Urinary bladder (tissue), 4 donors: ENCODE measurements at places on chromosomes 6 and 20.
A peak's percentile ranks its signal among the peaks of the same experiment; 100 is the strongest.

- no peak for DNase-seq
Measured at GRCh38 chr6:140319209-140319608, 944.8 kb upstream of the CITED2 start.

DNA sequence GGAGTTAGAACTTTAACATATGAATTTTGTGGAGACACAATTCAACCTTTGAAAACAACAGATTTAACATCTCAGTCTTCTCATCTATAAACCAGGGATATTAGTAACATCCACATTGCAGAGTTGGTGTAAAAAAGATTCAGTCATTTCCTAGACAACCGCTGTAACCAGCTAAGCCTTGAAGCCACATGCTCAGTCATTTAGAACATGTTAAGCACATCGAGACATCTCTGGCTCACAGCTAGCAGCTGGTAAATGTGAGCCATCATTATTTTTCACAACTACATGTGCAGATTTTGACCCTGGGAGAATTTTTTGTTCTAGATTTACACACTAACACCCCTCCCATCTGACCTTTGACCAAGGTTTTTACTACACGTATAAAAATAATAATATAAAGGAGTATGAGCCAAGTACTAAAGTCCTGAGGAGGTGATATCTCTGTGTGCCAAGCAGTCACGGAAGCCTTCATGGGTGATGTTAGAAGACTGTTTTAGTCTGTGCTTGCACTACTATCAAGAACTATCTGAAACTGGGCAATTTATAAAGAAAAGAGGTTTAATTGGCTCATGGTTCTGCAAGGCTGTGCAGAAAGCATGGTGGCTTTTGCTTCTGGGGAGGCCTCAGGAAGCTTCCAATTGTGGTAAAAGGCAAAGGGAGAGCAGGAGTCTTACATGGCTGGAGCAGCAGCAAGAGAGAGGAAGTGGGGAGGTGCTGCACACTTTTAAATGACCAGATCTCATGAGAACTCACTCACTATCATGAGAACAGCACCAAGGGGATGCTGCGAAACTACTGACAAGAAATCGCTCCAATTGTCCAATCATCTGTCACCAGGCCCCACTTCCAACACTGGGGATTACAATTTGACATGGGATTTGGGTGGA lies 48.7 kb upstream of the IL20RA start:
- DNase-seq, result no peak

DNA sequence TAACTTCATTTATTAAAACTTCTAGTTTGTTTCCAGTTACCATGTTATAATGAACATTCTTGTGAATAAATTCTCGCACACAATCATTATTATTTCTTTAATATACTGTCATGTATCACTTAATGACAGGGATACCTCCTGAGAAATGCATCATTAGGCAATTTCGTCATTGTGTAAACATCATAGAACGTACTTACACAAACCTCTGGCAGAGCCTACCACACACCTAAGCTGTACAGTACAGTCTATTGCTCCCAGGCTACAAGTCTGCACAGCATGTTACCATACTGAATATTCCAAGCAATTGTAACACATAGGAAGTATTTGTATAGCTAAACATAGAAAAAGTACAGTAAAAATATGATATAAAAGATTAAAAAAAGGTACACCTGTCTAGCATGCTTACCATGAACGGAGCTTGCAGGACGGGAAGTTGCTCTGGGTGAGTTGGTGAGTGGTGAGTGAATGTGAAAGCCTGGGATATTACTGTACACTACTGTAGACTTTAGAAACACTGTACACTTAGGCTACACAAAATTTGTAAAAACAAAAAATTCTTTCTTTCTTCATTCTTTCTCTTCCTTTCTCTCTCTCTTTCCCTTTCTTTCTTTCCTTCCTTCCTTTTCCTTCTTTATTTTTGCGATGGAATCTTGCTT lies 268.2 kb upstream of the SOX4 start:
- DNase-seq, result no peak

GRCh38 chr6:116229287-116229913 lies 24.5 kb downstream of the TSPYL4 start:
- peak; percentile 82 for DNase-seq

DNA sequence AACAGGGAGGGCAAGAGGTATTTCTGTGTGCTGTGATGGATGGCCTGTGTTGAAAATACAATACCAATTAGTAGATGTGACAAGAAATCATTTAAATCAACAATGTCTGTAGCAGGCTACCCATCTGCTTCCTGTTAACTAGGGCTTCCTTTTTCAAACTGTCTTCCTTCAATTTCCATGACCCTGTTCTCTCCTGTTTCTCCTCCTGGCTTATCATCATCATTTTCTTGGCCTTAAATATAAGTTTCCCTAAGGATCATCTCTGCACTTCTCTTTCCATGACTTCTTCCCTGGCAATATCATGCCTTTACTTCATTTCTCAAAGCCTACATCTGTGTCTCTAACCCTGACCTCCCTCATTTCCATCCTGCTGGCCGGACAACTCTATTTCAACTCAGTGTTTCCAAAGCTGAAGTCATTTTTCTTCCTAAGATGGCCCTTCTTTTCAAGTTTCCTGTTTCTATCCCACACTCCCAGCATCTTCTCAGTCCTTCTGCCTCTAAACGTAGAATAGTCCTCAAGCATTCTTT lies 18.2 kb downstream of the ZC2HC1B start:
- no peak for DNase-seq

DNA sequence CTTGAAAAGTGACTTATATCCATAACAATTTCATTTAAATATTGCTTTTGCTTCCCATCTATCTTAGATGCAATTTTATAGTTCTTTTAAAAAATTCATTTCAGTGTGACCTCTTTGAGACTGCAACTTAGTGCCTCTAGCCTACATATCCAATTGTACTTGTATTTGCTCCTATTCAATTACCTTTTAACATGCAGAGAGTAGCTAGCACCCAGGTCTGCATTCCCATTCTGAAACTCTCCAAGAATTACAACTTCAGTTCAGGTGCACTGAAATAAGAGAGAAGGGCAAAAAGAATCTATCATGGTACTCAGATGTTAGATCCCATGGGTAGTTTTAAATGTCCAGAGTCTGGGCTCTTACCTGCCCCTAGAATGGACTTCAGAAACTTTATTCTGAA lies 765.4 kb upstream of the SLC35B3 start:
- DNase-seq, result no peak

- no peak for DNase-seq
Measured at GRCh38 chr6:131982740-131983259, 31.6 kb upstream of the CCN2 start.

GRCh38 chr6:42026540-42026939 lies 23.8 kb upstream of the TAF8 start:
- no peak for DNase-seq

- DNase-seq, result no peak
Measured at GRCh38 chr6:30890646-30891449, 6.5 kb downstream of the DDR1 start.

DNA sequence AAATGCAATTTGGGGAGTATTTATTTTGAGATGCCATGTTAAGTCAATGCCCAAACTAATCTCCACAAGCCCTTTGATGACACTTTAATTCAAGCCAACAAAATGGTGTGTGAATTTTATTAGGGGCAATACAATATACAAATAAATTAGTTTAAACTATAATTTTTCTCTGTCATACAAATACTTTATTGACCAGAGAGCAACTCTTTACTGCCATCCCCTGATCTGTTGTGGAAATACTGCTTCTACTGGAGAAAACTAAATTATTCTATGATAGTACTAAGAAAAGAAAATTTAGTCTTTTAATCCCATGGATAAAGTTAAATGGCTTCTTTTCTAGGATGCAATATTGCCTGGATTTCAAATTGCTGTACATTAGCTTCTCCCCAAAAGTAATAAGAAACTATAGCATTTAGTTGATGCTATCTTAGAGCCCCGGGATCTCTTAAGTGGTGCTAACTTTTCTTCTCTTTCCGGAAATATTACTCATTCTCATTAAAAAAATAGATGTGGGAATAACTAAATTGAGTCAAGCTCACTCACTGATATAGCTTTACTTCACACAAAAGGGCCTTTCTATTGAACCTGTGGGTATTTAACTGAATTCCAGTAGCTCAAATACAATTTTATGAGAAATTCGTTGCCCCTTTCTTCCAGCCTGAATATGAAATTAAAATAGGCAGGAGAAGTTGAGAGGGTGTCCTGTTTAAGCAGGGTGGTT lies 49.2 kb downstream of the SMPDL3A start:
- no peak for DNase-seq

GRCh38 chr6:47275640-47276039 lies 34.1 kb downstream of the TNFRSF21 start:
- no peak for DNase-seq

GRCh38 chr6:97405818-97406409 lies 122.9 kb upstream of the MMS22L start:
- DNase-seq, result no peak

DNA sequence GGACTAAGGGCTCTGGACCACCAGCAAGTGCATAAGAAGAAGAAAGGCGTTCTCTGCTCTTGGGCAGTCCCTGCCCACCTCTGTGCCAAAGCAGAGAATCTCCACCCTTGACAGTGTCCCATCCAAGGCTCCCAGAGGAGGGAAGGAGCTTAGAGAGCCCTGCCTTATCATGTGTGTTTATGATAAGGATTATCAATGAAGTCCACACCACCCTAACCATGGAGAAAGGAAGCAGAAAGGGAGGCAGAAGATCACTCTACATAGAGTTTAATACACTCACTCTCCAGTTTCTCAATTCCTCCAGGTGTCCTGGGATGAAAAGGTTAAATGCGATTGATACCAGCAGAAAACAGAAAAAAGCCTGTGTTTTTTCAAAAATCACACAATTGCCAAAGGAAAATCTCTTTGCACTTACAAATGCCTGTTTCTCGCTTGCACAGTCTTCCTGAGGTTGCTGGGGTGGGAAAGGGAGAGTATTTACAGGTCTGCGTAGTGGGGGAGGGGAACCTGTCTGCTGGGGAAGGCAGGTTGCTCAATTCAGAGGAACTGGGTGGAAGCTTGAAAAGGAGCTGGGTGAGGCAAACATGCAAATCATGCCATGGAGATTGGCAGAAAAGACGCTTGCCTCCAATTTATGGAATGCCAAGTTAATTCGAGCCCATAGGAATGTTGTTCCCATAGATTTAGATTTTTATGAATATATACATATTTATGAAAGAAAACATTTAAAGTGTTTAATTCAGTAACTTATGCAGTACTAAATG lies 104.0 kb downstream of the EYA2 start:
- DNase-seq, result no peak

DNA sequence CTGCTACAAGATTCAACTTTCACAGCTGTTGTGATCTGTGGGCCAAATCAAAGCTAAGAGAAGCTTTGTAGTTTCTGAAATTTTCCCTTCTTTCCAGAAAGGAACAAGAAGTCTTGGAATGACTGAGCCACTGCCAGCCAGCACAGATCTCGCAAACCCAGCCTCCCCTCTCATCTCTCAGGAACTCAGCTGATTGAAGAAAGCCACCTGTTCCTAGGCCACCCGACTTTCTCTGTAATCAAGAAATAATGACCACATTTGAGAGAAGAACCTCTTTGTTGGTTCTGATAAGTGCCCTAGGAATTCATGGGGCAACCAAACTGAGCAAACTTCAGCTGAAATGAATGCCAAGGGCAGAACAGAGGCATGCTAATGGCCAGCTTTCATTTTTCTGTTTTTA lies 61.7 kb downstream of the HDGFL1 start:
- DNase-seq, result no peak

GRCh38 chr6:130377371-130377770 lies 11.6 kb downstream of the TMEM200A start:
- DNase-seq, result no peak

GRCh38 chr6:44010411-44011349 lies 116.6 kb downstream of the MRPL14 start:
- no peak for DNase-seq

- no peak for DNase-seq
Measured at GRCh38 chr6:3813150-3813780, 35.9 kb upstream of the FAM50B start.

DNA sequence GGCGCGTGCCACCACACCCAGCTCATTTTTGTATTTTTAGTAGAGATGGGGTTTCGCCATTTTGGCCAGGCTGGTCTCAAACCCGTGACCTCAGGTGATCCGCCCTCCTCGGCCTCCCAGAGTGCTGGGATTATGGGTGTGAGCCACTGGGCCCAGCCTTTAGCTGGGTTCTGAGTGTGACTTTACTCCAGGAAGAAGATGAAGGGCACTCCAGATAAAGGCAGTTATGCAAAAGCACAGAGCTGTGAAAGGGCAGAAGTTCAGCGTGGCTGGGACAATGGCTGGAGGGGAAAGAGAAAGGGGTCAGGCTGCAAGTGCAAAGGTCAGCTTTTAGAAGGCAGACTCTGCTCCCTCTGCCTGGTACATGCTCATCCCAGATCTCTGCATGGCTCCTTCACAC lies 39.7 kb downstream of the MAP3K5 start:
- no peak for DNase-seq

DNA sequence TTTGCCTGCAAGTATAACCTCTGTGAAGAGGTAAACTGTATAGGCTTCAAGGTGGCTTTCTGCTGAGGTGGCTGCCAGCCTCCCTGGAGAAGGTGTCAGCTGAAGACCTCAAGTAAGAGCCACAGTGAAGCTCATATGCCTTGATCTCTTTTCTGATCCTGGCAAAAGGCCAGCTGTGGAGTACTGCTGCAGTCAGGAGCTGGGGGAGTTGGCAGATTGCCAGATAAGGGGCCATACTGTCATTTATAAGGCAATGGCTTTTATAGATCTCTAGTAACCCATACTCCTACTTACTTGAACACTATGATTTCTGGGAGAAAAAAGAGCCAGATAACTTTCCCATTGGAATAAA lies 8.8 kb upstream of the CEP85L start:
- DNase-seq, result peak; percentile 69

DNA sequence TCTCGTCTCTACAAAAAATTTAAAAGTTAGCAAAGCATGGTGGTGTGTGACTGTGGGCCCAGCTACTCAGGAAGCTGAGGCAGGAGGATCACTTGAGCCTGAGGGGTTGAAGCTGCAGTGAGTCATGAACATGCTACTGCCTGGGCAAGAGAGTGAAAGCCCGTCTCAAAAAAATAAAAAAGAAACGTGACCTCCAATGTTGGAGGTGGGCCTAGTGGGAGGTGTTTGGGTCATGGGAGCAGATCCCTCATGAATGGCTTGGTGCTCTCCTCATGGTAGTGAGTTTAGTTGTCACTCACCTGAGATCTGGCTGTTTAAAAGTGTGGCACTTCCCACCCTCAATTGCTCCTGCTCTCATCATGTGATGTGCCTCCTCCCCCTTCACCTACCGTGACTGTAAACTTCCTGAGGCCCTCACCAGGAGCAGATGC lies 24.3 kb downstream of the RBL1 start:
- no peak for DNase-seq

DNA sequence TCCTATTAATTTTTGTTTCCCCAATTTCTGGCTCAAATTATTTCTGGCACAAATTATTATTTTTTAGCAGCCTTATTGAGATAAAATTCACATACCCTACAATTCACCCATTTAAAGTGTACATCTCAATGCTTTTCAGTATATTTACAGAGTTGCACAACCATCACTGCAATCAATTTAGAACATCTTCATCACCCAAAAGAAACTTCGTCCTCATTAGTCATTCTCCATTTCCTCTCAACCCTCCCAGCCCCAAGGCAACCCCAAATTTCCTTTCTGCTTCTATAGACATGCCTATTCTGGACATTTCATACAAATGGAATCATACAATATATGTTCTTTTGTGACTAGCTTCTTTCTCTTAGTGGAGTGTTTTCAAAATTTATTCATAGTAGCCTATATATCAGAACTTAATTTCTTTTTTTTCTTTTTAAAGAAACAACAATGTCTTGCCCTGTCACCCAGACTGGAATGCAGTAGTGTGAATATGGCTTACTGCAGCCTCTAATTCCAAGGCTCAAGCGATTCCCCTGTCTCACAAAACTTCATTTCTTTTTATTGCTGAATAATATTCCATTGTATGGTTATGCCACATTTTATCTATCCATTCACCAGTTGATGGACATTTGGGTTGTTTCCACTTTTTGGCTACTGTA lies 84.5 kb downstream of the DNAH8 start:
- DNase-seq, result no peak
